CD8-positive, alpha-beta memory T cell (primary cell): ENCODE measurements at places on chromosomes 1 and 21. TPM values are rescaled to one million over a fixed set of nuclear protein-coding genes. Genes with fewer than 3 reads are reported as not detected.

- no peaks in the 10 kb centered on the region for H3K27me3 ChIP-seq
- H3K4me3 ChIP-seq: no peak overlapping the region
- peaks cover 3% of the 10 kb centered on the region for H3K4me1 ChIP-seq
- H3K27ac ChIP-seq: no peak overlapping the region
- H3K36me3 ChIP-seq: no peaks in the 10 kb centered on the region
These were observed 7.4 kb upstream of the TFAP2E start for GRCh38 chr1:35565742-35566133.

GRCh38 chr1:64163970-64164369 is 39.5 kb upstream of the UBE2U start:
- peaks cover 9% of the 10 kb centered on the region for H3K27me3 ChIP-seq
- no peak for DNase-seq
- no peak overlapping the region for H3K27ac ChIP-seq
- H3K36me3 ChIP-seq: no peaks in the 10 kb centered on the region

DNA sequence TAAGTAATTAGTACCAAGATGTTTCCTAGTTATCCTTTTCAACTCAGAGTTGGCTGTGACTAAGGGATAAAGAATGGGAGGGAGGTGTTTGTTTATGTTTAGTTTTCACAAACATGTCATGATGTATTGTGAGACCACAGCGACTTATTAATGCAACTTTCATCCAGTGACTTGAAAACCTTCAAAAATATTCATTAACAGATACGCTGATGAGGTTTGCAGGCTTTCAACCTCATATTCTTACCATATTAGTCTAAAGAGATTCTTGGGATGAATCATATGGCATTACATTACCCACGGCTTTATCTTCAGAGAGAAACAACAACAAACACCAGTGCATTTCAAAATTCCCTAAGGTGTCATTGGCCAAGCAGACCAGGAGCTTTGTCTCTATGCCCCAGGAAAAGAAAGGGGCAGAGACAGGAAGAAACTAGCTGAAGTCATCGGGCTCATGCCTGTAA is 36.4 kb downstream of the PALMD start:
- no peak overlapping the region for H3K4me3 ChIP-seq
- H3K27me3 ChIP-seq: no peaks in the 10 kb centered on the region
- no peaks in the 10 kb centered on the region for H3K36me3 ChIP-seq
- no peak overlapping the region for H3K27ac ChIP-seq

CIART gene
- 0.81 TPM for total RNA-seq

GRCh38 chr1:226979115-226979516 is 39.0 kb downstream of the COQ8A start:
- no peak for DNase-seq
- no peaks in the 10 kb centered on the region for H3K27me3 ChIP-seq
- H3K36me3 ChIP-seq: no peaks in the 10 kb centered on the region
- no peak overlapping the region for H3K4me3 ChIP-seq

ZNF697 gene
- total RNA-seq: 0.78 TPM

DNA sequence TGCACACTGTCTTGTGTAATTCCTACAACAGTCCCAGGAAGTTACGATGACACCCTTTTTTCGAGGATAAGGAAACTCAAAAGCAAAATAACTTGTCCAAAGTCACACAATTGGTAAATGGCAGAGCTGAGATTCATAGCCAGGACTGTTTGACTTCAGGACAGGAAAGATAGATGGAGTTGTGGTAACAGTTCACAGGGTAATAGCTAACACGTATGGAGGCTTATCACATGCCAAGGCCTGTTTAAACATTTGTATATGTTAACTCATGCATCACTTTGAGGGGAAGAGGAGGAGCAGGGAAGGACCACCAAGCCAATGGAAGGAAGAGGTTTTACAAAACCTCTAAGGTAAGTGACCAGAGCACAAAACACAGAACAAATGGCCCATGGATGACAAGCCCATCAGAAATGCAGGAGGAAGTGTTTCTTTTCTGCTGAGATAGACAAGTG is 2.8 kb downstream of the DHCR24 start:
- no peak overlapping the region for H3K4me3 ChIP-seq
- H3K27me3 ChIP-seq: no peaks in the 10 kb centered on the region
- H3K27ac ChIP-seq: no peak overlapping the region
- peaks cover 12% of the 10 kb centered on the region for H3K4me1 ChIP-seq
- H3K36me3 ChIP-seq: no peaks in the 10 kb centered on the region
- DNase-seq: no peak

OXCT2 gene
- total RNA-seq: 2.2 TPM

- H3K27me3 ChIP-seq: no peaks in the 10 kb centered on the region
- H3K27ac ChIP-seq: no peak overlapping the region
- no peaks in the 10 kb centered on the region for H3K36me3 ChIP-seq
These were observed 97.0 kb downstream of the GIPC2 start for GRCh38 chr1:78142736-78143135.

GRCh38 chr1:66271216-66271903 is 262.6 kb upstream of the SGIP1 start:
- H3K27me3 ChIP-seq: no peaks in the 10 kb centered on the region
- no peak overlapping the region for H3K4me3 ChIP-seq
- DNase-seq: no peak
- H3K27ac ChIP-seq: no peak overlapping the region
- H3K4me1 ChIP-seq: peaks cover 38% of the 10 kb centered on the region
- no peaks in the 10 kb centered on the region for H3K36me3 ChIP-seq

MMEL1 gene
- total RNA-seq: 0.44 TPM

- DNase-seq: no peak
- H3K36me3 ChIP-seq: no peaks in the 10 kb centered on the region
- no peaks in the 10 kb centered on the region for H3K4me1 ChIP-seq
- no peaks in the 10 kb centered on the region for H3K27me3 ChIP-seq
These were observed 287.8 kb downstream of the RRAGC start for GRCh38 chr1:38571726-38572125.

DNA sequence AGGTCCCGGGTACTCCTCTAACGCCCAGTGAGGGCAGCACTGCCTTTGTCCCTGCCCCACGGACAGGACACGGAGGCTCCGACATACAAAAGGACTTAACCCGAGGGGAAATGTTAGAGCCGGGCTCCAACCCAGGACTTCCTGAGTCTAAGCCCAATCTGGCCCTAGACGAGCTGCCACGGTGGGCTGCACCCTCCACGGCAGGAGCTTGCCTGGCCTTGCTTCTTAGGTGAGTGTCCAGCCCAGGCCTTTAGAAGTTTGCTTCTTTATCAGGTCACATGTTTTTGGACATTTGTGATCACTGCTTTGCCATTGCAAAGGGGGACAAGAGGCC is 11.0 kb upstream of the TMEM200B start:
- no peak overlapping the region for H3K4me3 ChIP-seq
- H3K36me3 ChIP-seq: no peaks in the 10 kb centered on the region
- H3K4me1 ChIP-seq: no peaks in the 10 kb centered on the region
- no peak overlapping the region for H3K27ac ChIP-seq
- DNase-seq: no peak

LENEP gene
- total RNA-seq: 0.62 TPM

GRCh38 chr1:227124473-227124872 is 184.4 kb downstream of the COQ8A start:
- H3K4me3 ChIP-seq: no peak overlapping the region
- no peaks in the 10 kb centered on the region for H3K27me3 ChIP-seq
- H3K36me3 ChIP-seq: no peaks in the 10 kb centered on the region
- no peak for DNase-seq
- no peak overlapping the region for H3K27ac ChIP-seq

DNA sequence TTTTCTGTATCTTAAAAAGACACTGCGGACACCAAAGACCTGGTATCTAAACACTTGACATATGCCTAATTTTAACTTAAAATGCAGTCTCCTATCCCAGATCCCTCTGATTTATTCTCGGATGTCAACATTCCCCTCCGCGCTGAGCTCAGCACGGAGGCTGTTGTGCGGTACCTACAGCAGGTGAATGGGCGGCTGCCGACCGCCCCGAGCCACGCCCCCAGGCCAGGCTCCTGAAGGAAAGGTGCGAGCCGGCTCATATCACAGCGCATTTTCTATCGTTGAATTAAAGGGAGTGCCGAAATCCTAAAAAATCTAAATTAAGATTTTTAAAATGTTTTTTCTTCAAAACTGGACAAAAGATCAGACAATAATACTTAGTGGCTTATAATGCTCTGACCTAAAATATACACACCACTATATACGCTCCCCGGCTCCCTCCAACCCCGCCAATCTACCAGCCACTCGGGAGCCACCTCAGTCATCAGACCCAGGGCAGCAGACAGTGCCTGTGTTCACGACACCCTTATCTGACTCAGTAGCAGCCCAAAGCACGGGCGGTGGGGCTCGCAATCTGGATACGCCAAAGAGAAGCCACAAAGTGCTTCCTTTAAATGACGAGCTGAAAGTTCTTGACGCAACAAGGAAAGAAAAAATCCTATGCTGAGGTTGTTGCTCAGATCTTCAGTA is 4.1 kb downstream of the WRAP73 start:
- H3K27ac ChIP-seq: no peak overlapping the region
- DNase-seq: no peak
- H3K27me3 ChIP-seq: peaks cover 5% of the 10 kb centered on the region
- peaks cover 22% of the 10 kb centered on the region for H3K4me1 ChIP-seq
- no peak overlapping the region for H3K4me3 ChIP-seq
- peaks cover 10% of the 10 kb centered on the region for H3K36me3 ChIP-seq

- H3K4me3 ChIP-seq: no peak overlapping the region
- no peaks in the 10 kb centered on the region for H3K36me3 ChIP-seq
- no peak overlapping the region for H3K27ac ChIP-seq
- no peaks in the 10 kb centered on the region for H3K4me1 ChIP-seq
- DNase-seq: no peak
These were observed 54.5 kb upstream of the APP start for GRCh38 chr21:26225046-26225445.

ERICH3 gene
- not detected for total RNA-seq

- no peak for DNase-seq
- no peaks in the 10 kb centered on the region for H3K4me1 ChIP-seq
- H3K27ac ChIP-seq: no peak overlapping the region
- H3K4me3 ChIP-seq: no peak overlapping the region
- no peaks in the 10 kb centered on the region for H3K27me3 ChIP-seq
These were observed 44.1 kb downstream of the CRB1 start for GRCh38 chr1:197312163-197312562.

GRCh38 chr1:8303141-8303540 is 14.8 kb upstream of the SLC45A1 start:
- DNase-seq: no peak
- H3K27me3 ChIP-seq: no peaks in the 10 kb centered on the region

SPRR1B gene
- not detected for total RNA-seq
